Activated B cell treated with CpG ODN at 0.5 μM for 24 hours (primary cell): ENCODE measurements at places on chromosomes 12 and 14.
A peak's percentile ranks its signal among the peaks of the same experiment; 100 is the strongest.

GRCh38 chr12:52681526-52682380, 1.5 kb upstream of the KRT1 start:
- no peak for DNase-seq

GRCh38 chr12:5276327-5276880, 155.5 kb upstream of the NTF3 start:
- DNase-seq: no peak

GRCh38 chr14:29865299-29865698, 62.3 kb downstream of the PRKD1 start:
- no peak for DNase-seq

DNA sequence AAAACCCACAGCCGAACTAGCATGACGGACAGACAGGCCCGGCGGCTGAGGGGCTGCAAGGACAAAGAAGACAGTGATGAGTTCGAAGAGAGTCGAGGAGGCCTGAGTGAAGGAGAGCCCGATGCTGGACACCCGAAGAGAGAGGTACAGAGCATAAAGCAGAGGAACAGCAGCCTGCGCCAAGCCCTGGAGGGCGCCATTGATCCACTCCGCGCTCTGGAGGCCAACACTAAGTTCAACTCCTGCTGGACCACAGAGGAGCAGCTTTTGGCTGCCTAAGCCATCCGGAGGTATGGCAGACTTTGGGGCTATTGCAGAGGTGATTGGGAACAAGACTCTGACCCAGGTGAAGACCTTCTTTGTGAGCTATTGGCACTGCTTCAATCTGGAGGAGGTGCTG, 7.8 kb upstream of the PLXNC1 start:
- DNase-seq: no peak

DNA sequence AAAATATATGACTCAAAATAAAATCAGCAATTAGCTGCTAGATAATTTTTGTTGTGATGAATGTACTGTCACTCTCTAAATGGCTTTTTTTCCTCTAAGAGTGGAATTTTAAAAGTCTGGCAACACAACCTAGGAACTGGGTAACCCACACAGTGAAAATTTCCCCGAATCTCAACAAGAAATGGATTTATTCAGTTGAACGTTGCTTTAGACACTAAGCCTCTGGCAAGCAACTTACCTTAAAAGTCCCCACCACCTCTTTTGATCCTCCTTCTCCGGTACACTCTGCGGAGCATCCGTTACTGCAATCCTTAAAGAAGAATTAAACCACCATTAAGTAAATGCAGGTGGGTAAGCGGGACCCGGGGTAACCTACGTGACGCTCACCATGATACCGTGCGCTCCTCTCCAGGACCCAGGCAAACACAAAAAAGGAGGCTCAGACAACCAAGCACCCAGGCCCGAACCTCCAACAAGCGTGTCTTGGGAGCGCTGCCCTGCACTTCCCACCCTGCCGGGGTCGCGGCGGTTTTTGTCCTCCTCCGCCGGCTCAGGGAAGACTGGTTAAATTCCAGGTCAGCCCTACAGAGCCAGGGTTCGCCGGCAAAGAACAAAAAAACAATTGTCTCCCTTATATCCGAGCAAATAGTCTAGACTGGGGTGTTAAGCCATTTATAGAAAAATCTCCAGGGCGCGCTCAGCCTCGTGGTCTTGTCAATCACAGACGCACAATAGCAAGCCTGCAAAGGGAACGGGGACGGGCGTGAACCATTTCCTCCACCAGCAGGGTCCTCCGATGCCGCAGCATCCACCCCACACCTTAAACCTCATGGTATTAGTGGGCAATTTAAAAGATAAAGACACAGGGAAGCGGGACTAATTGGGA, 47.1 kb downstream of the BCAT1 start:
- no peak for DNase-seq

DNA sequence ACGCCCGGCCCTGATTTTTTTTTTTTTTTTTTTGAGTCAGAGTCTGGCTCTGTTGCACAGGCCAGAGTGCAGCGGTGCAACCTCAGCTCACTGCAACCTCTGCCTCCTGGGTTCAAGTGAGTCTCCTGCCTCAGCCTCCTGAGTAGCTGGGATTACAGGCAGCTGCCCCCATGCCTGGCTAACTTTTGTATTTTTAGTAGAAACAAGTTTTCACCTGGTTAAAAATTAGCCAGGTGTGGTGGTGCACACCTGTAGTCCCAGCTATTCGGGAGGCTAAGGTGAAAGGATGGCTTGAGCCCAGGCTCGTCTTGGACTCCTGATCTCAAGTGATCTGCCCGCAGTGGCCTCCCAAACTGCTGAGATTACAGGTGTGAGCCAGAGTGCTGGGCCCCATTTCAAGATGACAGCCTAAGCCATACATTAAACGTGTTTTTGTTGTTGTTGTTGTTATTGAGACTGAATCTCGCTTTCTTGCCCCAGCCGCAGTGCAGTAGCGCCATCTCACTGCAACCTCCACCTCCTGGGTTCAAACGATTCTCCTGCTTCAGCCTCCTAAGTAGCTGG, 42.7 kb upstream of the EAPP start:
- no peak for DNase-seq

GRCh38 chr14:51681411-51681810, 29.7 kb downstream of the FRMD6 start:
- no peak for DNase-seq

GRCh38 chr12:53074999-53075370, 4.2 kb downstream of the SPRYD3 start:
- DNase-seq: no peak

DNA sequence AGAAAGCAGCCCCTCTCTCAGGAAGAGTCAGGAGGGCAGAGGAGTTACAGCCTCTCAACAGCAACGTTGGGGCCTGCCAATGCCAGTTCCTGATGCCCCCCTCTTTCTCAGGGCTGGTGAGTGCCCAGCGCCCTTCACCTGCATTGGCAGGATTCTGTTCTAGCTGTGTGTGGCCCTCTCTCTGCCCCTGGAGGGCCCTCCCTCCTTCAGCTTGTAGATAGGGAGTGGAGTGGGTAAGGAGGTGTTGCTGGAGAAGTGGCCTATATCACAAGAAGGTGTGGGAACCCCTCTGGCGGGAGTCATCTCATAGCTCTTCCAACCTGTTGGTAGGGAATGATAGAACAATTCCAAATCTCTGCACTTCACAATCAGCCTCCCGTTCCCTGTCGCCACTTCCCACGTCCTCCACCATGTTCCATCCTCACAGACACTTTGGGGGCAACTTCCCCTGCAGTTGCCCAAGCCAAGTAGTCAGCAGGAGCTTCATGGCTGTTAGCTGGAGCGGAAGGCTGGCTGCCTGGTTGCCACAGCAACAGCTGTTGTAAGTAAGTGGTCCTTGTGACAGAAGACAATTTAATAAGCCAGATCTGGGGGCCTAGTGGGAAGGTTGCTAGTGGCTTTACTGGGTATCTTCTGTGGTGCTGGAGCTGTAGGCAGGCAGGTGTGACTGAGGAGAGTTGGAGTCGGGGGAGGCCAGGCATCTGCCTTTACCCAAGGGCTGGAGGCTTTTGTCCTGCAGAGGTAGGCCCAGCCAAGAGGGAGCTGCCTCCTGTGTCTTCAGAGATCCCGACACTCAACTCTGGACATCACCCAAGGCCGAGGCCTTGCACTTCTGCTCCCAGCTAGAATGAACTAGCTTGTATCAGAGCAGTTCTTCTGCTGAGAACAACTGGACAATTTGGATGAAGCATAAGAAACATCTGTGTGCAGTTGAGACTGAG, 38.4 kb downstream of the GALNT16 start:
- no peak for DNase-seq

DNA sequence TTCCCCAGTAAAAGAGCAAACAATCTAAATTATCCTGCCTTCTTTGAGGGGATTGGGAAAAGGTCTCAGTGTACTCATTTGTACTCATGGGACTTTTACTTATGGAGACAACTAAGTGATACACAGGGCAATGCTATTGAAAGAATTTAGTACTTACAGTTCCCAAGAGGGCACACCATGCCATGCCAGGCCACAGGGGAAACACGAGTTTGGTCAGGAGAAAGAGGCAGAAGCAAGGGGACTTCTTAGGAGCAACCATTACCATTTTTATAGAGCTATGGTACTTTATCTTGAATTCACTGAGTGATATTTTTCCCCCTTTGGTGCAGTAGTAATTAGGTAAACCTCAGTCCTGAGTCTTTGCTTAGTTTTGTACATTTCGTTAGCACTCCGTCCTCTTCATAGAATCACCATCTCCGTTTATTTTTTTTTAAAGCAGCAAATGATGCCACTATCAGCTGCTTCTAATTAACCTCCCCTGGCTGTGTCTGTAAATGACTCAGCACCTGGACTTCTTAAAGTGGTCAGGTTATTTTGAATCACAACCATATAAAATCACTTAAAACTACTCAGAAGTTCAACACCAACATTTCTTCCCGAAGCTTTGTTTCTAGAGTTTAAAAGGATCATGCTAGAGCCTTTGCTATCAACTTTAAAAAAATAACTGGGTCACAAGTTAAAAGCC, 5.9 kb upstream of the WASHC3 start:
- DNase-seq: no peak

DNA sequence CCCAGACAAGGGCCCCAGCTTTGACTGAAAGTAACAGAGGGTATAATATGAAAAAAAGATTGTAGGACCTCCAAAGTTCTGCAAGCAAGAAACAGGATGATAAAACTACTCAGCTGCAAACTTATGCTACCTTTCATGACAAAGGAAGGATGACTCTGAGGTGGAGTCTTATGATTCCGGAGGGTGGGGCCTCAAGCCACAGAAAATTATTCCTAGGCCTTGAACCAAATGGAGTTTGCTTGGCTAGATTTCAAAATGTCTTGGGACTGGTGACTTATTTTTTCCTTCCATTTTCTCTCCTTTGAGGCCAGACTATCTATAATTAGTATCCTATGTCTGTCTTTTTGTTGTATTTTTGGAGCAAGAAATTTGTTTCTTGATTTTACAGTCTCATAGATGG, 336.4 kb downstream of the LRIG3 start:
- DNase-seq: no peak

GRCh38 chr12:227923-228845, 14.2 kb upstream of the SLC6A12 start:
- DNase-seq: no peak

GRCh38 chr14:35631071-35631805, 97.3 kb downstream of the INSM2 start:
- no peak for DNase-seq

- DNase-seq: no peak
Observed at GRCh38 chr12:106304001-106304421, 1.5 kb downstream of the TCP11L2 start.

DNA sequence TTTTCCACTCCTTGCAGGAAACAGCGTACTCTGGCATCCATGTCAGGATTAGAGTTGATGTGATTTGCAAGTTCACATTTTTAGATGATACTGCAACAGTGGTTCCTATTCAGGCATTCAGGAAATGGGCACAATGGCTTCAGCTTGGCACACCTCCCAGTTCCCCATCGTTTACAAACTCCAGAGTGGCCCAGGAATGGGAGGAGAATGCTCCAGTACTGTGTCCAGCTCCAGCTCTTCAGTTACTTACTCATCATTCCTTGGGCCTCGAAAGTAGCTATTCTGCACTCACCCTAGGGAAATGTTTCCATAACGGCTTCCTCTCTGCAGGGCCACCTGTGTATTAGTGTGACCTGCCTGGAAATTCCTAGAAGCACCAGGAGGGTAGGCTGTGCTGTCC, 239.7 kb upstream of the RGS6 start:
- DNase-seq: no peak

DNA sequence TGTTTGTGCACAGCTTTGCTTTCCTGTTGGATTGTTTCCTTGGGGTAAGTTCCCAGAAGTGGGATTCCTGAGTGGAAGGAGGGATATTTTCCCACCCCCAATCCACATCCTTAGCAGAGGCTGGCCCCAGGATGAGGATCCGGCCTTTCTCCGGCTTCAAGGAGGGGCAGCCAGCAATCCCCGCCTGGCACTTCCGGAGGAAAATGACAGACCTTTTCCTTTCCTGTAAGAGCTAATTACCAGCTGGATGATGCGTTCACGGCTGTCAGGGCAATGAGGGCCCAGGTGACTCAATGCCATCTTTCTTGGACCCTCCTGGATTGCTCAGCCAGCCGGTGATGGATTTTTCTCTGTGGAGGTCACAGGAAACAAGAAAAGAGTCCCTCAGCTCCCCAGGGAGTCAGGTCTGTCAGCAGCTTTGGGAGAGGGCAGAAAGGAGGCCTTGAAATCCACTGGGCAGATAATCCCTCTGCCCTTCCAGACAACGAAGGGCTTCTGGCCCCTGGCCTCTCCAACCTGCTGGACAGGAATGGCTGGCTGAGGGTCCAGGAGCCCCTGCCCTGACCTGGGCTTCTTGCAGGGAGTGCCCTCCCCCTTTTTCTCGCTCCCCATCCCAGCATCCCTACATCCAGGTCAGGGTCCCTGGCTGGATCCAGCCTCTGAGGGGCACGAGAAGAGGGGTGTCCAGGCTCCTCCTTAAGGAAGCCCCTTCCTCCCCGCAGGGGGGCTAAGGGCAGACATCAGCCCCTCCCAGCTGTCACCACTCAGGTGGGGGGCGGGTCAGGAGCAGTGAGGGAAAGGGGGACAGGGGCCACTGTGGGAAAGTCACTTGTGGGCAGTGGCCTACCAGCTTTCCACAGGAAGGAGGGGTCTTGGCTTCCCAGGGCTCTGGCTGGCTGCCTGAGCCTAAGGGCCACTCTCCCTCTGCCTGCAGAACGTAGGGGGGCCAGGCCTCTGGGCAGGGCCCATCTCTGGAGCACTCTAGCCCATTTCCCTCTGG, 16.1 kb upstream of the CCDC85C start:
- no peak for DNase-seq

DNA sequence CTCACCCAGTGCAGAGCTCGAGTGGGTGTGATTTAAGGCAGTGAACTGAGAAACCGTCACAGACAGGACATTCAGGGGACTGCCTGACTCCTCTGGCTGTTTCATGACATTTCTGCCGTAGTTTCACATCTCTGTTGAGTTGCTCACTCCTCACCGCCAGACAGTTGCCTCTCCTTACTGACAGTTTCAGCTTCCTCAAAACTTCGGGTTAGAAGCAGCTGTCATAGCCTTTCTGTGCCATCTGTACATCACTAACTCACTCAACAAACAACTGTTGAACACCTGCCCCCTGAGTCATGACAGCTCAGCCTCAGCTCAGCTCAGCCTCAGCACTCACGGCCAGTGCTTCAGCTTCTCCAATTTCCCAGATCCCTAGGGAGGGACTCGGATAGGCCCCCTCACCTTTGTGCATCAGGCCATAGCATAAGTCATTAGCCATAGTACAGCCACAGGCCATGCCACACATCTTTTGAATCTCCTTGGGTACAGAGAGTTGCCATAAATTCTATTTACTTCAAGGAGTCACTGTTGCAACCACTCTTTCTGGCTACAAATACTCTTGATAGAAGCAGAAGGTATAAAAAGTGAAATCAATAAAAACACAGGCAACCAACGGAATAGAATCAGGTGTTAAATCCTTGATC, 6.2 kb upstream of the SLC15A4 start:
- DNase-seq: peak; percentile 51

GRCh38 chr12:127970491-127970890, 296.5 kb upstream of the TMEM132C start:
- DNase-seq: no peak
